Stimulated activated CD8-positive, alpha-beta memory T cell treated with anti-CD3 and anti-CD28 coated beads, Interleukin-4, amount 100 ng/mL, for 1 hour (primary cell): ENCODE measurements at places on chromosomes 1 and 21.

DNA sequence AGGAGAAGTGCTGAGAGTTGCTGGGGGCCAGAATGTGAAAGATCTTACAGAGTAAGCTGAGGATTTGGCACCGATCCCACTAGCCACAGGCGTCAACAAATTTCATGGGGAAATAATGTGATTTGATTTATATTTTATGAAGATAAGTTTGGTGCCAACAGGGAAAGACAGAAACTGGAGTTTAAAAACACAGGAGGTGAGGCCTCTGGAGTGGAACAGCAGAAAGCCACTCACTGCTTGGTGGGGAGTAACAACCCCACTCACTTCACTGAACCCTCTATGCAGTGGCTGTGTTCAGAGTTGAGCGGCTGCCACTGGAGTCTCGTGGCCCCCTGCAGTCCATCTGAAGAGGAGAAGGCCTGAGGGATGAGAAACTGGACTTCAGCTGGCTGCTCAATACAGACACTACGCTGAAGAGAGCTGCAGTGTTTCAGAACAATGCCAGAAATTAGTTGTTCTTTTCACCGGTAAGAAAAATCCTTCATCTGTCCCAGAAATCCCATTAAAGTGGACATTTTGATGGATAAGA lies 48.0 kb upstream of the RXRG start:
- no peak for DNase-seq

DNA sequence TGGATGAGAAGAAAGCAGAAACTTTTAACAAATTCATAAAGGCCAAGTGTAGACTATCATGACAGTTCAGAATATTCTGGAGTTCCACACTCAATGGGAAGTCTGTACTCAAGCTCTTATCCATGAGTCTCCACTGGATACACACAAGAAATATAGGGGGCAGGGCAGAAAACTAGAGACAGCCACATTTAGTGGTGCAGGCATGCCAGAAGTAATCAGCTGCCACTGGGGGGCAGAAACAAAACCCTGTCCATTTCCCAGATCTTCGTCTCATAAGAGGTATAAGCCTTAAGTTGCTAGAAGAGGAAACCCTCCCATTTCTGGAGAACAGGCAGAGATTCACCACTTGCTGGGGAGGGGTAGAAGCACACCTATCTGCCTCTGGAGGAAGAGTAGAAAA lies 166.8 kb upstream of the GALNT2 start:
- DNase-seq, result no peak

DNA sequence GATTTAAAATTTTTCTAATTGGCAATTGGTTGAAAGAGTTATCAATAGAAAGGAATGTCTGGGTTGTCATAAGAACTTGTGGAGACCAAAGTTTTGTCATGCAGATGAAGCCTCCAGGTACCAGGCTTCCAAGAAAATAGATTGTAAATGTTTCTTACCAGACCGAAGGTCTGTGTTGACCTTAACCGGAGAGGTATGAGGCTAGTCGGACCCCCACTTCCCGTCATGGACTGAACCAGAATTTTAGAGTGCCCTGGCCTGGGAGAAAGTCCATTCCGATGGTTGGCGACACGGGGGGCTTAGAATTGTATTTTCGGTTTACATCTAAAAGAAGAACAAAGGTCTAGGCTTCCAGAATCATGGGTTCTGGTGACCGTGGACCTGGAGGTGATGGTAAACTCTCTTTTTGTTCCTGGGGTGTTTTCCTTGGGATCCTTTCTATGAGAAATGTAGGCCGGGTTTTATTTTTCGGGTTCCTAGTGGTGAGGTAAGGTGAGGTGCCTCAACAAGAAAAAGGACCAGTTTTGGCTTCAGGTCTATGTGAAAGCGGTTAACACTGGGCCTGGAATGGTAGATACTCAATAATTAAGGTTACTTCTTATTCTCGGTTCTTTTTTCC lies 405 bp upstream of the UHMK1 start:
- DNase-seq, result no peak

GRCh38 chr1:38500352-38500751 lies 359.2 kb downstream of the RRAGC start:
- DNase-seq, result no peak

GRCh38 chr1:183165456-183165855 lies 20.6 kb upstream of the LAMC2 start:
- DNase-seq, result no peak

- DNase-seq, result no peak
These were observed 54.6 kb upstream of the POU2F1 start for GRCh38 chr1:167165948-167166689.

DNA sequence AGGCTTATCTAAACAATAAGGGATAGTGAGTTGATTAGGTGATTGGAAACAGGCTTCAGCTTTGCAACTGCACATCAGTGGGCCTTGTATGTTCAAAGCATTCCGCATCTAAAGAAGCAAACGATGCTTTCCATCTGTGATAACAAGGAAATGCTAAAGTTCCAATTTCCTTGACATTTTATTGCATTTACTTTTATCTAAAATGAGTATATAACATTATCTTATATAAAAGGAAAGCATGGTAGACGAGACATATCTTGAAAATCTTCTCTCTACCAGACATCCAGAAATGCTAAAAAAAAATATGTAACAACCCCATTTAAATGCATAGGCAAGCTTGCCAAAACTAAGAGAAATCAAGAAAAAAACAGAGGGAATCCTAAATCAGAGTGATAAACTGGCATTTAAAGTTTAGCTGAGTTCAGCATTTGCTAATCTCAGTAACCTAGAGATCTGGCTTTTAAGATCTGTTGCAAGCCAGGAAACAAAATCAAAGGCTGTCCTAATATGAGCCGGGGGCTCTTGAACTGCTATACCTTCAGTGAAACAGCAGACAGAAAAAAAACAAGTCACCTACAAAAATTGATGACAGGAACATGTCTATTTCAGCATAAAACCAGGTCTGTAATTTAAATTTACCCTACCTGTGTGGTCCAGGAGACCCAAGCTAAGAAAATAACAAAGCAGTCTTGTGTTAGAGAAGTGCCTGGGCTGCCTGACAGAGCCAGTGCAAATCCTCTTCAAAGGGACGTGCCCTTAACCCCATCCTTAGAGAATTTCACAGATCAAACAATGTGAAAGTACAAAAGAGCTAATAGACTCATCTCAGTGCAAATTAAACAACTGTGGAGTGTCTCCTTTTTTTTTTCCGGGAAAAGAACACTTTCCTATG lies 3.1 kb upstream of the RGS13 start:
- DNase-seq, result no peak

DNA sequence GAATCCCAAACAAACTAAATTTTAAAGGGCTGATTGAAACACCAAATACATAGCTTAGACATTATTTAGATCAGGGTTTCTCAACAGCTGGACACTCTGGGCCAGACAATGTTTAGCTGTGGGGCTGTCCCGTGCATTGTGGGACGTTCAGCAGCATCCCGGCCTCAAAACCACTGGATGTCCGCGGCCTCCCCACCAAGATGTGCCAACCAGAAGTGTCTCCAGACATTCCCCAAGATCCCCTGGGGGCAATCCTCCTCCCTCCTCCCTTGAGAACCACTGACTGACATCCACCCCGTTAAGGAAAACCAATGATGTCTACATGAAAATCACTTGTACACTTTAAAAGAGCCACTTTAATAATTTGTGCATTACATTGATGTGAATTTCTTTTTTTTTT lies 38.4 kb downstream of the CLSTN1 start:
- DNase-seq, result no peak

- DNase-seq, result no peak
These were observed 162.7 kb downstream of the IER5 start for GRCh38 chr1:181251001-181251712.

- no peak for DNase-seq
These were observed 88.9 kb upstream of the WLS start for GRCh38 chr1:68321084-68321685.

GRCh38 chr1:11272544-11272831 lies 510 bp upstream of the UBIAD1 start:
- DNase-seq, result no peak

- DNase-seq, result no peak
These were observed 641.2 kb downstream of the PTPRC start for GRCh38 chr1:199279872-199280645.

GRCh38 chr1:25994402-25995150 lies 3.3 kb downstream of the PAFAH2 start:
- no peak for DNase-seq

GRCh38 chr1:233655301-233655740 lies 41.4 kb downstream of the KCNK1 start:
- no peak for DNase-seq

- no peak for DNase-seq
These were observed 77.7 kb downstream of the TOMM20 start for GRCh38 chr1:235050911-235051360.

GRCh38 chr1:220803401-220804201 lies 16.9 kb downstream of the MTARC1 start:
- no peak for DNase-seq
